Endodermal cell (in vitro differentiated cells): ENCODE measurements at places on chromosomes 12 and 14. TPM values are rescaled to one million over a fixed set of nuclear protein-coding genes. Genes with fewer than 3 reads are reported as not detected.

GRCh38 chr12:28704477-28705169, 444.5 kb upstream of the FAR2 start:
- no peak for DNase-seq
- no peaks in the 10 kb centered on the region for H3K36me3 ChIP-seq
- no peak overlapping the region for H3K27ac ChIP-seq
- no peak overlapping the region for H3K4me3 ChIP-seq
- no peaks in the 10 kb centered on the region for H3K4me1 ChIP-seq

- no peak overlapping the region for H3K4me3 ChIP-seq
- DNase-seq = no peak
- no peaks in the 10 kb centered on the region for H3K27me3 ChIP-seq
- H3K27ac ChIP-seq = no peak overlapping the region
- H3K4me1 ChIP-seq = peaks cover 10% of the 10 kb centered on the region
- no peaks in the 10 kb centered on the region for H3K36me3 ChIP-seq
Measured at GRCh38 chr12:25433581-25434325, 119.3 kb downstream of the LMNTD1 start.

DNA sequence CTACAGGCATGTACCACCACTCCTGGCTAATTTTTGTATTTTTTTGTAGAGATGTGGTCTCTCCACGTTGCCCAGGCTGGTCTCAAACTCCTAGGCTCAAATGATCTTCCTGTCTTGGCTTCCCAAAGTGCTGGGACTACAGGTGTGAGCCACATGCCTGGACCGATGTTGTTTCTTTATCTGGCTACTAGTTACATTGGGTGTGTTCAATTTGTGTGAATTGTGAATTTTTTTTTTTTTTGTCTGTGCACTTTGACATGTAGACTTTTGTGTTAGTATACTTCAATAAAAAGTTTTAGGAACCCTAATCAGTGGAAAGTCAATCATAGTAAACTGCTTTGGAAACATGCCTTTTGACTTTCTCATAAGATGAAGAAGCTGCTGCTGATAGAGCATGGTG, 24.0 kb upstream of the SLC17A8 start:
- H3K36me3 ChIP-seq = peaks cover 94% of the 10 kb centered on the region
- H3K4me1 ChIP-seq = no peaks in the 10 kb centered on the region

DNA sequence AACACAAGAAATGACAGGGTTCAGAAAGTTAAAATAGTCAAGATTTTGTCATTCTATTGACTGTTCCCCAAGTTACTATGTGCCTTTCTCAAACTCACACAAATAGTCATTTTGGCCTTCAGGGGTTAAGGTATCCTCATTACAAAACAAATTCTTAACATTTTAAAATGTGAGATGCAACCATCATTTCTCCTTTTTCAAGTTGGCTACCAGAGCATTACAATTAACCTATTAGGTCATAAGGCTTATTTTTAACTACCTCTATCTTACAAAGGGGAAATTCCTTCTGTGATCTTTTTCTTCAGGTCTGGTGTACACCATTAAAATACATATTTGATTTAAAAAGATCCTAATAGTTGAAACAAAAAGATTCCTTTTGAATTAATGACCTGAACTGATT, 61.2 kb downstream of the SLC38A1 start:
- no peaks in the 10 kb centered on the region for H3K27me3 ChIP-seq
- H3K4me1 ChIP-seq = peaks cover 5% of the 10 kb centered on the region
- no peak overlapping the region for H3K4me3 ChIP-seq
- H3K27ac ChIP-seq = no peak overlapping the region
- DNase-seq = no peak
- H3K36me3 ChIP-seq = peaks cover 79% of the 10 kb centered on the region

Gene PTCSC3
- not detected in 3 replicates for total RNA-seq
